ENCODE measurements at places on chromosomes 3 and 15.

GRCh38 chr15:48617619-48618018, 27.9 kb downstream of the FBN1 start:
- no peak for DNase-seq

DNA sequence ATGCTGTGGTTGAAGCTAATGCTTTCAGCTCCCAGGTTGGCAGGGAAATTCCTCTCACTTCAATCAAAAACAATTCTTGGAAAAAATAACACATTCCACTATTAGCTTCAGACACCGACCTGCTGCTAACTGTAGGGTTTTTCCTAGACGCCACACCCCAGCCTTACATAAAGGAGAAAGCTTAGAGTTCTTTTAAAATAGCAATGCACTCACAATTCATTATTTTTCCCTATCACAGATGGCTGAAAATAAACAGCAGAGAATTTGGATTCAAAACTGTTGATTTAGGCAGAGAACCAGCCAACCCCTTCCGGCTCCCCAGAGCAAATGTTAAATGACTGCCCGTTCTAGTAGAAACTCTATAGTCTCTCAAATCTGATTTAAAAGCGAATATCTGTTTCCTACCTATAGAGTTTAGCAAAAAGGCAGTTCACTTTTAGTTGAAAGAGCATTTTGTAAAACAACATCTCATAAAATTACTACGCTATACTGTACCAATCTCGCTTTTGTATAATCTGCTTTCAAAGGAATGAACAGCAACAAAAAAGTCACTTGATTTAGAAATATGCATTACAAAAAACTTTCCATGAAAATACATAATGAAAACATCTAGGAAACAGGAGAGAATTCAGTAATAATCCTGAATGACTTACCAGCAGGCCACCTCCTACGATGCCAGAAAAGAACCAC, 586 bp downstream of the TM4SF1 start:
- DNase-seq = no peak

- DNase-seq = no peak
Measured at GRCh38 chr3:86967062-86967461, 23.9 kb downstream of the VGLL3 start.

GRCh38 chr3:186869253-186870100, 27.0 kb downstream of the ADIPOQ start:
- no peak for DNase-seq

Data from stimulated activated CD4-positive, alpha-beta T cell treated with anti-CD3 and anti-CD28 coated beads, TNF-alpha, amount 100 ng/mL, for 1 hour (primary cell).